ENCODE measurements at places on chromosomes 7 and 10.

DNA sequence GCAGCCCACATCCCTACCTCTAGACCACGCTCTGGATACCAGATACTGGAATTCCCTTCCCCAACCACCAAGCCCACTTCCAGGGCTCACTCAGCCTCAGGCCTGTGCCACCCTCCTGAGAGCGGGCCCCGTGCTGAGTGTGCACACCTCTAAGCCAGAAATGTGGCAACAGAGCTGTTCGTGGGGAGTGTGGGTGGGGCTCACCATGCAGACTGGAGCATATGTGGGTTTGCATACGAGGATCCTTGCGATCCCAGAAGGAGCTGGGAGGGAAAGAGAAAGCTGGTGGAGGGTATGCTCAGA lies 13.0 kb upstream of the LIMK1 start:
- DNase-seq, result no peak

- DNase-seq, result no peak
Measured at GRCh38 chr10:7734821-7735220, 31.7 kb downstream of the ITIH2 start.

GRCh38 chr10:101236376-101237080 lies 7.3 kb upstream of the LBX1 start:
- no peak for DNase-seq

GRCh38 chr10:54159924-54160323 lies 641.1 kb downstream of the PCDH15 start:
- no peak for DNase-seq

GRCh38 chr7:141027043-141027442 lies 12.3 kb upstream of the MRPS33 start:
- no peak for DNase-seq

DNA sequence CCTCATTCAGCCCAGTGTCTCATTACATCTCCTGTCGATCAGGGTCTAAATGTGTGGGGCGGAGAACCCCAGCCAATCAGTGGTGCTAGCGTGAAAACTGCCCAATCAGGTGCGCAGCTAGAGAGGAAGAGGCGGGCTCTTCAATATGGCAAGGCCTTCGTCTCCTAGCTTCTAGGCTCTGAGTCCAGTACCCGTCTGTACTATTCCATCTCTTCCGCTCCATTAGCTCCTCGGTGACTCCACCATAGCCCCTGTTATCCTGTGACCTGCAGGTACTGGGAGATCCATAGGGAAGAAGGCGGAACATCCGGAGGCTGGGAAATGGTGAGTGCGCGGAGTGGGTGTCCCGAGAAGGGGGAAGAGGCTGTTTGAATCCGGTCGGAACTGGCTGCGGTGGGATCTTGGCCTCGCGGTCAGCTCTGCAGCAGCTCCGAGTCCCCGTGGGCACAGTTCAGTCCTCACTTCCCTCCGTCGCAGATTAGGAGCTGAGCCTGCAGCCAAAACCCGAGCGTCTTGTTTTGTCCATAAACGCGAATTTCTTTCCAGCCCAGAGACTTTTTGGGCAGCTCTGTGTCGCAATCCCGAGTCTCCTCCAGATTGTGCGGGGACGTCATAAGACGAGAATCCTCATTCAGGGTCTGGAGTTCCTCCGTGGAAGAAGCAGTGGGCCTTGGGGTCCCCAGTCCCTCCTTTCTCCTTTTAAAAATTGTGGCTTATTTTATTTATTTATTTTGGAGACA lies at the start of gene ZNF727:
TSS of gene ZNF727 (plus strand) at position 134 of the 740 bp plus-strand sequence. CDS start at position 322, 188 bp downstream.
- no peak for DNase-seq

DNA sequence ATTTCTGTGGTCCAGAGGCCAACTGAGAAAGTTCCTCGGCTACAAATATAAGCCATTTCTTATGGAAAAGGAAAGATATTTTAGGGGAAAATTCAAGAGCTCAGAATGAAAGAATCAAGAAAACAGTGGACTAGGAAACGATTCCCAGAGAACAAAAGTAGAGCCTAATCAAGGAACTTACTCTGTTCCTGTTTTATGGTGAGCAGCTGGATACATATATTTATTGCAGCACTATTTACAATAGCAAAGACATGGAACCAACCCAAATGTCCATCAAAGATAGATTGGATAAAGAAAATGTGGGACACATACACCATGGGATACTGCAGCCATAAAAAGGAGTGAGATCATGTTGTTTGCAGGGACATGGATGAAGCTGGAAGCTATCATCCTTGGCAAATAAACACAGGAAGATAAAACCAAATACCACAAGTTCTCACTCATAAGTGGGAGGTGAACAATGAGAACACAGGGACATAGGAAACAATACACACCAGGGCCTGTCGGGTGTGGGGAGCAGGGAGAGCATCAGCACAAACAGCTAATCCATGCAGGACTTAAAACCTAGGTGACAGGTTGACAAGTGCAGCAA lies 298.7 kb downstream of the THSD7A start:
- no peak for DNase-seq

DNA sequence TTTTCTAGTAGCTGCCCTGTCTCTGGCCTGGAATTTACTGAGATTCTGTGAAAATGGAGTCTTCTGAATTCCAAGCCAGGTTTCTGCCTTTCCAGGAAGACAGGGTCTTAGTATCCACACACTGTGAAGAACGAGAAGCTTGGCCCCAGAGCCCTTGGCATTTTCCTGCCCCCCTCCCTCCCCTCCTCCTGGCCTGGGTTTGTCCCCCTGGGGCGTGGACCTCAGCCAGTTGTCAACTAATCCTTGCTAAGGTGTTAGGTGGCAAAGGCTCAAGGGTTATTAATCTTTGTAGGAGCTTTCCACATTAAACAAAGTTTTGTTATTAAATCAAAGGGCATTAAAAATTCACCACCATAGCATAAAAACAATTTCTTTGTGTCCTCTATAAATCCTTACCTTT lies 329.5 kb downstream of the RNLS start:
- DNase-seq, result no peak

GRCh38 chr10:114647545-114648138 lies 10.4 kb downstream of the ABLIM1 start:
- no peak for DNase-seq

- DNase-seq, result no peak
Measured at GRCh38 chr7:105353752-105354328, 34.9 kb downstream of the SRPK2 start.

DNA sequence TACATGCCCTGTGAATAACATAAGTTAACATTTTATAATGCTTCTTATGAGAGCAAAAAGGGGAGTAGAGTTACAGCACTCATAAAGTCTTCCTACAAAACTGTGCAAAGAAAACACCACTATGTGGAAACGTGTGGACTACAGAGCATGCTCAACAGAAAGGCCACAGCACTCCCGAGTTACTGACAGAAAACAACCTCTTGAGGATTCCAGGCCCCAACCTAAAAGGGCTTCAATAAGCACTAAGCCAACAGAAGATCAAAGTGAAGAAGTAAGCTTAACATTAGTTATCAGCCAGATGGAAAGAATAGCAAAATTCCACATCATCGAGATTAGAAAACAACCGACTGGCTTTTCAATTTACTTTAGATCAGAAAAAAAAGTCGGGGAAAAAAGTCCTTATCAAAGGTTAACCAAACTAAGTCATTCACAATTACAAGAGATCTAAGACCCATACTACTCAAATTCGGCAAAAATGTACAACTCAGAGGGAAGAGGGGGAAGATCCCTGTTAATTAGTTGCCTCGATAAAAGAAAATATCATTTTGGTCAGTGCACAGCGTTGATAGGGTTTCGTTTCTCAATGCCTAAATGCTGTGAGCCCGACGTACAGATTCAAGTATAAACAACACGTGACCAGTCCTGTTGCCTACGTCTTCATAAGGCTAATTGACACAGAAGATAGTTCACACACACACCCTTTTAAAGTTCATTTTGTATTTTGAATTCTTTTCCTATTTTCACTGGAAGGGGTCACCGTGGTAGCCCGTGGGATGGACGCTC lies 1.4 kb downstream of the KBTBD2 start:
- no peak for DNase-seq

GRCh38 chr10:93067443-93068365 lies 6.0 kb upstream of the CYP26A1 start:
- no peak for DNase-seq

DNA sequence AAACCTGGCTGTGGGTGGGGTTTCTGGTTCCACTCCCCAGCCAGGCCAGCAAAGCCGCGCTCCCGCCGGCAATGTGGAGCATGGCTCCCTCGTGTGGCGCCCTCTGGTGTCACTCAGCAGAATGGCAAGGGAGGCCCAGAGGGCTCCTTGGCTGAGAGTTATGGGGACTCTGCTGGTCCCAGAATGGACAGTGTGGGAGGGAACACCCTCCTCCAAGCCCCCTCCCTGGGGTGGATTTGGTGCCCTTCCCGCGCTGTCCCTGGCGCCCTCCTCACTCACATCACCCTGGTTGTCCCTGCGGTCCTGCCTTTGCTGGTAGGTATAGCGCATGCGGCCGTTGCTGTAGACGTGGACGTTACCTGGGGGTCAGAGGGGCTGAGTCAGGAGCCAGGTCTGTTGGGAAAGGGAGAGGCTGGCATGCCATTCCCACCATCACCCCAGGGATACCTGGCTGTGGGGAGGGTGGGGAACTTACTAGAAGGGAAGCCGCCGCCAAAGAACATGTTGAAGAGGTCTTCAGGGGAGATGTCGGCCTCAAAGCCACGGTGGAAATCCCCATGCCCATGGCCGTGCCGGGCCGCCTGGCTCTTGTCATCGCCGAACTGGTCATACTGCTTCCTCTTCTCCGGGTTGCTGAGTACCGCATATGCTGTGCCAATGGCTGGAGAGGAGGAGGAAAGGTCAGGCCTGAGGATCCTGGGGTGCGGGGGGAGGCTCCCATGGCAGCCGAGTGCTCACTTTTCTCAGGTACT lies 14.0 kb downstream of the DNAJB12 start:
- peak; percentile 73 for DNase-seq

DNA sequence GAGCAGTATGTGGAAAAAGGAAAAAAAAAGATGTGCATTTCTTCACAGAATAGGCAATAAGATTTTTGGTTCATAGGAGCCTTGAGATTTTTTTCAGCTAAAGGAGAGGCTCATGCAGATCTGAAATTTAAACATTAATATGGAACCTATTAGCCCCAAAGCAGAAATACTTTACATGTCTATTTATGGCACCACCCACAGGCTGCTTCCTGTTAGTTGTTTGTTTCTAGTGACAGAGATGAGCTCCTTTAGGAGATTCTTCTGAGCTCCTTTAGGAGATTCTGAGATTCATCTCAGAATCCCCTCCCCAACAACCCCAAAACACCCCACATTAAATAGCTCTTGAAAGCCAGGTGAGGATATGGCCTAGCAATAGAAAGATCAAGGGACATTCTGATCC lies 27.9 kb upstream of the HPS1 start:
- DNase-seq, result no peak

GRCh38 chr7:128172963-128173362 lies 68.1 kb upstream of the LEP start:
- no peak for DNase-seq

DNA sequence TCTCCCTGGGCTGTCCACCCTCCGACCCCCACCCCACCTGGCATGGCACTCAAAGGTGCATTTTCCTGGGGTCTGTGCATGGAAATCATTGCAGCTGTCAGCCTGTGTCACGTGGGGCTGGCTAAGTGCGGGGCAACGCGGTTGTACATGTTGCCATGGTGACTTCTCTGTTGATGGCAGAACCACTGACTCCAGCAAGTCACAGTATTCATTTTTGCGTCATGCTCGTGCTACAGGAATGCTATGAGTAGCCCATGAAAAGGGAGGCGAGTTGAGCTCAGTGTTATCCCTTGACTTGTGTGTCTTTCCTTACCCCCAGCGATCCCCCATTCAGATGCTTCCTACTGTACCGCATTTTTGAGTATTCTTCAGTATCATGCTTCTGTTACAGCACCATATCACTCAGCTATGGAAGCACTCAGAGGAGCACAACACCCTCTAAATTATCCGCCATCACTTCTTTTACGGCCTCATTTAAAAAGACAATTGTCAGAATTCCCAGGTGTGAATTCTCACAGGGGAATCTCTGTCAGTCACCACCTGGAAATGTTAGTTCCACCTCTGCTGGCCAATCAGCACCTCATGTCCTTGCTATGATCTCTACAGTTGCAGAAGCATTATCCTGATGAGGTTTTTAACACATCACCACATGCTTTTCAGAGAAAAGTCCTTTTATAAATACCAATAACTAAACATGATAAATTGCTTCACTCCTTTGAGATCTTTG lies 194.4 kb upstream of the C7orf33 start:
- no peak for DNase-seq

- DNase-seq, result no peak
Measured at GRCh38 chr7:27364344-27364758, 121.7 kb downstream of the EVX1 start.

DNA sequence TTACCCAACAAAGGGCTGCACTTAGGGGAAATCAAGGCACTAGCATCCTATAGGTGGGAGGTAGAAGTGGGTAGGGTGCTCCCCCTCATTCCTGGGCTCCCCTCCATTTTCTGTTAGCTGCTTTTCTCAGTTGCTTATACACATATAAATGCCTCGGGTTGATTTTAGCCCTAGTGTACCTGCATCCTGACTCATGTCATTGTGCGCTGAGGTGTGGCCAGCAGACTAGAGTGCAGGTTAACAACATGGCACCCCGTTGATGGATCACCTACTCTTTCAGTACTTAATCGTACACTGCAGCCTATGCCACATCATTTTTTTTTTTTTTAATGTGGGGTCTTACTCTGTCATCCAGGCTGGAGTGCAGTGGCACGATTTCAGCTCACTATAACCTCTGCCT lies 144.0 kb upstream of the ITGB1 start:
- no peak for DNase-seq

DNA sequence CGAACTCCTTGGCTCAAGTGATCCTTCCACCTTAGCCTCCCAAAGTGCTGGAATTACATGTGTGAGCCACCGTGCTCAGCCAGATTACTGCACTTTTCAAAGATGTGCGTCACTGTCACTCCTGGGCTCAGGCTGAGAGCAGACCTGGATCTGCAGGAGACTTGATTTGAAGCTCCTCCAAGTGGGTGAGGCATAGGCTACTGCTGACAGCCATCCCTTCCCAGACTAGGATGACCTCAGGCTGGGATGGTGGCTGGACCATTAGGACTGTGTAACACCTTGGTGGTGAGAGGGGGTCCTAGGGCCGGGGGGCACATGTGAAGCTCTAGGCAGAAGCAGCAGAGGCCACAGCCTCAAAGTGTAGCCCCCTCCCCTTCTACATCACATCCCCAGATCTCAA lies 8.2 kb upstream of the SRRM3 start:
- no peak for DNase-seq

GRCh38 chr10:3350205-3350604 lies 177.6 kb upstream of the PITRM1 start:
- no peak for DNase-seq

DNA sequence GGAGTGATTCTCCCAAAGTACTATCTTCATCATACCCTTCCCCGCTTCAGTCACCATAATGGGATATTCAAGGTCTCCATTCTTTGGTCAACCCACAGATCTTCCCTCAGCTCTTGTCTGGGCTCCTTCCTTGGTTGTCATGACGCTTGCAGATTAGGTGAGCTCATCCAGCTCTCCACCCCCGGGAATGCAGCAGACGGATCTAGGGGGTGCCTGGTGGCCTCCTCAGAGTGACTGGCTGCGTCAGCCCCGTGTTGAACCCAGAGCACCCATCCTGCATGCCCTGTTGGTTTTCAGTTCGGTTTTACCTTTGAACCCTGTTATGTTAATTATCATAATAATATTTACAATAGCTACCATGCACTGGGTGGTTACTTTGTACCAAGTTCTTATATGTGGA lies 6.4 kb downstream of the NEURL1 start:
- no peak for DNase-seq
